NCI-H2029 (cell line): ENCODE measurements at places on chromosomes 6 and 20.

DNA sequence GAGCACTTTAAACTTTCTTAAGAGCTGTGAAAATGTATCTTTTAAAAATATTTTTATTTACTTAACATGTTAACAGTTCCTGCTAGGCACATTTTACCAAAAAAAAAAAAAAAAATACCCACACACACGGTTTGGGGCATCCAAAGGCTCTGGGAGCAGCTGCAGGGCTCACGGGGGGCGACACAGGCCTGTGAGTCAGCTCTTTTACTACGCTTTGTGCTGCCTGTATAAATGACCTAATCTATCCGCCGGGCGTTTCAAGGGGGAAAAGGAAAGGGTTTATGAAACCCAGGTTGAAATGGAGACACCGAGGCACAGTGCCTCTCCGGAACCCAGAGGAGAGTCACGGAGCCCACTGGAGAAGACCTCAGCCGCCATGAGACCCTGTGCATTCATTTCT lies 40.4 kb downstream of the DLL1 start:
- no peak for DNase-seq

DNA sequence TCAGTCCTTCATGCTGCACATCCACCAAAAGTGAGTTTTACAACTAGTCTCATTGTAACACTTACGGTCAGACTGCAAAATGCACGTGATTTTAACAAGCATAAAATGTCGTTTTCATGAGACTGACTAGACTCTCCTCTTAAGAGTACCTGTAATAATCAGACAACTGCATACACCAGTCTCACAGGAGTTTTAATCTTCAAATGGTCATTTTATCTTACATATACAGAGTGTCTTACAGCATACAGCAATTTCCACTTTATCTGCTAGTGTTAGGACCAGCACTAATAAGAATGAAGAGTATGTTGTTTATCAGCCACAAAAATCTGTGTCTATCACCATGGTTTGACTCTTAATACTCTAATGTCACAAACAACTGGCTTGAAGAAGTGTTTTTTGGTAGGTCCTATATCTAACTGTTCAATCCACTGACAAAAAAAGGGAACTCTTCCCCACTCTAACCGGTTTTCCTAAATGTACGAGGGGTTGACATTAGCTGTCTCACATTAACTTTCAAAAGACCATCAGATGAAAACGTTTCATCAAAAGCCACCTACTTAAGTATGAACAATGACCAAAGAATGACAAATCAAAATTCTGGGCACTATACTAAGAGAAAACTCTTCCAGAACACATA lies 1.5 kb upstream of the ASF1A start:
- DNase-seq, result no peak

DNA sequence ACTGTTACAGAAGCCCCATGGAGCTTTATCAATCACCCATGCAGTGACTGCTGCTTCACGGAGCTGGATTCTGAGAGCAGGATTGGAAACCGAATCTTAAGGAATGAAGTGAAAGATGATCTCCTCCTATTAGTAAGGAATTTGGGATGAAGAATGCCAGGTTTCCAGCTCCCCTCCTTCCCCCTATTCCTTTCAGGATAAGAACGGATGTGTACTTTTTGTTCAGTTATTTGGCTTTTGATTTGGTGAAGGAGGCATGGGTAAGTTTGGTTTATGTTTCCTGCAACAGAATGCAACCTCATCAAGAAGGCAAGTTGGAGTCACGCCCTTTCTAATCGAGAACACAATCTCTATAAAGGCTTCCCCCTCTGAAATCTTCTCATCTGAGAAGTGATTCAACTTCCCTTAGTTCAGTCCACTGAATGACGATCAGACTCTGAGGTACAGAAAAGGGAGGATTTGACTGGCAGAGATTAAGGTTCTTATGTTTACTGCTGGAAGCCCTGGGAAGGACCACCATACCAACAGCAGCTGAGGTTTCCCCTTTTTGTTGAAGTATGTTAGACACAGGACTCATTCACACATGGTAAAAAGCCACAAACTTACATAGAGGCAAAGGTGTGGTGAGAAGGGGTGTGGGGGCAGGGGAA lies 5.5 kb downstream of the ELMO2 start:
- no peak for DNase-seq

DNA sequence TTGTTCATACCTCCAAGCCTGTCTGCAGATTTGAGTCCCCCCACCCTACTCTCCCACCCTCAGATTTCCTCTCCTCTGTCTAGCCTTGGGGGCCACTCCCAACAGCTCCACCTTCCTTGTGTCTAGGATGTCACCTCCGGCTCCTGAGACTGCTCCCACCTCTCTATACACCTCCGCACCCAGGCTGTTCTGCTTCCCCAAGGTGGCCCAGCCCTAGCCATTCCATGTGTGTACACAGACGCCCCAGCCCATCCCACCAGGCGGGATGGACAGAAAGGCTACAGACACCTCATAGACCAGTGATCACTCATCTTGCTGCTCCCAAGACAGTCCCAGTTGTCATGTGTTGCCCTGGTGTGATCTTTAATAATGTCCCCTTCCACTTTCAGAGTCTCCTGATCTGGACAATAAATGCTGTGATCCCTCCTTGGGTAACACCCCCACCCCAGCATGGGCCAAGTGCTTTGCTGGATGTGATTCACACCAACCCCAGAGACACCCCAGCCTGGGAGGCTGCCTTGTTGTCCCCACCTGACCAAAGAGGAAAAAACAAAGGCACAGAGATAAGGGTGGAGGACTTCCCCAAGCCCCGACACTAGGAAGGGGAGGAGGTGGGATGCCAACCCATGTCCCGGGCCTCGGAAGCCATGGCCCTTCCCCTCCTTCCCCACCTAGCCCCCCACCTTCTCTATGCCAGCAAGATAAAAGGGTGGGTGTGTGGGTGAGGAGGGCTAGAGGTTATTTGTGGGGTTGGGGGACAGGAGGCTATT lies 36.1 kb downstream of the MDFI start:
- DNase-seq, result no peak

DNA sequence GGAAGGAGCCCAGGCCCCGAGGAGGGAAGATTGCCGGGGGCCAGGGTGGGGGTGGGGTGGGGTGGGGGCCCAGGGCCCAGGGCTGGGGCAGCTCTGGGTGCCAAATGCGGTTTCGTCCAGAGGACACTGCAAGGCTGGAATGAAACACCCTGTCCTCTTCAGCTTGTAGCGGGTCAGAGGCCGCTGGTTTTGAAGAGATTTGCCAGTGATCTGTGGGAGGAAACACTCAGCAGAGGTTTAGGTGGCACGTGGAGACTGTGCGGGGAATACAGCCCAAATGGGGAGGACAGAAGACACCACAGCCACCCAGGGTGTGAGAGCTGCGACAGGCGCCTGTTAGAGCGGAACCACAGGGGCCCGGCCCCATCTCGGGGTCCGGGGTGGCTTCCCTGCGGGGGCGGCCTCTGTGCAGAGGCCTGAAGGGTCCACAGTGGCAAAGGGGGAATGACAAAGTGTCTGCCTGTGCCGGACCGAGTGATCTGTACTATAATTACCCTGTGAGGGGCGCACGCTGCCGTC lies 29.2 kb downstream of the FRMD1 start:
- DNase-seq, result no peak

GRCh38 chr20:14507711-14508110 lies 170.3 kb upstream of the FLRT3 start:
- DNase-seq, result no peak

GRCh38 chr20:58790454-58790853 lies 60.2 kb downstream of the GNAS-AS1 start:
- no peak for DNase-seq

GRCh38 chr6:43984442-43985321 lies 142.6 kb downstream of the MRPL14 start:
- no peak for DNase-seq

GRCh38 chr6:99424761-99425646 lies at the start of gene PNISR:
Gene PNISR (minus strand): TSS chr6:99425308. CDS start chr6:99414659, 10,649 bp downstream.
- DNase-seq, result peak; percentile 98

- DNase-seq, result peak; percentile 77
Measured at GRCh38 chr20:59830665-59831023, 102.8 kb downstream of the SYCP2 start.

DNA sequence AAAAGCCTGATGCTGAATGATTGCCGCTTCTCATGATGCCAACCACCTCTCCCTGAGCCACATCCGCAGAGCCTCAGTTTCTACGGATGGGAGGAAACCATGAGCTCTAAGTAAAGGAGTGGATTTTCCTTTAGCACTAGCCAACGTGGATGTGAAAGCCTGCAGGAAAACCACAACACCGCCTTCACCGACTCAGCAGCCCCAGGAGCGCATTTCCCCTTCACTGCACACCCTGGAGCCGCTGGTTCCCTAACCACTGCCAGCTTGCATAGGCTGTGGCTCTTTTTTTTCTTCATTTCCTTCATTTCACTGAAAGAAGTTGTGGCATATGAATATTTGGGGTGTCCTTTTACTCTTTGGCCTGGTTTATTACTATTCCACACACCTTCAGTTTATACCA lies 50.5 kb upstream of the SSTR4 start:
- DNase-seq, result no peak

DNA sequence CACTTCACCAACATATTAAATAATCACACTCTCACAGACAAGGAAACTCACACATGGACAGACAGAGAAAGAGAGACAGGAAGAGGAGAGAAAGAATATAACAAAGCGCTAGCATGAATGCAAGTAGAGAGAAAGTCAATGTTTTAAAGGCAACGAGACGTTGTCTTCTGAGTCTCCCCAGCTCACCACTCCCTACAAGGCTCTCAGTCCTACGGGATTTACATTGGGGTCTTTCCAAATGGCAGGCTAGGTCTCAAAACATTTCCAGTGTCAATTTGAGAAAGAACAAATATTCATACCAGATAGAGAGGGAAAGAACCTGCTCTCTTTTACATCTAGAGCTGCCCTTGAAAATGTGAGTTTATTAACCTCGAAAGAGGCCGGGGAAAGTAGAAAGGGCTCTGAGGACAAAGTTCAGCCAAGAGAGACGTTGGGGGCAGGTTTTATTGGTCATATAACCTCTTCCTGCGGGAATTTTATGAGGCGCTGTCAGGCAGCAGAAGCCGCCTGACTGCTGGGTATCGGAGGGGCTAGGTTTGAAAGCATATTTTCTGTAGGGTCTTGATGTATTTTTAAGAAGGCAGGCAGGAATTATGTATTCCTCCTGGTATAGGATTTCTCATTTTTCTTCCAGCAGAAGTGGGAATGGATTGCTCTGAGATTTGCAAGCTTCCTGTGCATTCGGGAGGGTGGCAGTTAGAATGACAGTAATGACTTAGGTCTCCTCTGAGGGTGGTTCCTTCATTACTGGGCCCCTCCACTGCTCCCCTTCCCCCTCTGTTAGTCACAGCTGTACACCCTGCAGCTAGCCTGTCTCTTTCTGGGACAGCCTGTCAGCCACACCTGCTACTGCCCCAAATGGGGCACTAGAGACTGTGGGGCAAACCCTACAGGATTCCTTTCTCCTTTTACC lies 34.4 kb upstream of the KIF16B start:
- no peak for DNase-seq

GRCh38 chr20:56657879-56658278 lies 28.8 kb downstream of the TFAP2C start:
- DNase-seq, result no peak

- DNase-seq, result no peak
Measured at GRCh38 chr6:56814802-56815201, 140.1 kb upstream of the BEND6 start.

DNA sequence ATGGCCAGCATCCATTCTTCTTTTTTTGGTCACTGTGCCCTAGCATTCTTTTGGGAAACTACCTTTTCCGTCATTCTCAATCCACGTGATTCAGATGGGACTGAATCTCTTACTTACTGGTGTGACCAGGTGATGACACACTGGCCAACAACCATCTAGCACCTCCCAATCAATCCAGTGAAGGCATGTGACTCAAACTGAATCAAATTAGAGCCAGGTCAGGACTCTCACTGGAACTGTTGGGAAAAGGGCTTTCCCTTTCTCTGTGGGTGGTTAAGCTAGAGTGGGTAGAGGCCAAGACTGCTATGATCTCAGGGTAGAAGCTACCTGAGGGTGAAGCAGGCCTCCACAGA lies 36.2 kb upstream of the ZMYND8 start:
- DNase-seq, result no peak

- DNase-seq, result no peak
Measured at GRCh38 chr6:135281227-135281626, 100.1 kb downstream of the MYB start.

DNA sequence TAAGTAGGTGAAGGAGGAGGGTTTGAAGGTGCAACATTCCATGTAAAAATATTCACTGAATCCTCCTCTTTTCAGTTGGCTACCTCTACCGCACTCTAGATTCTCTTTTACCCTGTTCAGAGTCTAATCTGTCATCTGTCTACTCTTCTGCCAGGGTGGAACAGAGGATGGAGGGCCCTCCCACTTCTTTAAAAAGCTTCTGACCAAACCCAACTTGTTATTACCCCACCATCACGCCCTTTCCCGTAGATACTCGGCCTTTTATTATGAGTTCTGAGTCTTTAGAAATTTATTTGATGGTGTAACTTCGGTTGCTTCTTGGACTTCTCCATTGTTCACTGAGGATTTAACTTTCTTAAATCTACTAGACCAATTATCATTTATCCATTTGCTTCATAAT lies 11.7 kb downstream of the STX11 start:
- DNase-seq, result no peak

- DNase-seq, result no peak
Measured at GRCh38 chr6:168219804-168220203, 99.8 kb downstream of the DACT2 start.

DNA sequence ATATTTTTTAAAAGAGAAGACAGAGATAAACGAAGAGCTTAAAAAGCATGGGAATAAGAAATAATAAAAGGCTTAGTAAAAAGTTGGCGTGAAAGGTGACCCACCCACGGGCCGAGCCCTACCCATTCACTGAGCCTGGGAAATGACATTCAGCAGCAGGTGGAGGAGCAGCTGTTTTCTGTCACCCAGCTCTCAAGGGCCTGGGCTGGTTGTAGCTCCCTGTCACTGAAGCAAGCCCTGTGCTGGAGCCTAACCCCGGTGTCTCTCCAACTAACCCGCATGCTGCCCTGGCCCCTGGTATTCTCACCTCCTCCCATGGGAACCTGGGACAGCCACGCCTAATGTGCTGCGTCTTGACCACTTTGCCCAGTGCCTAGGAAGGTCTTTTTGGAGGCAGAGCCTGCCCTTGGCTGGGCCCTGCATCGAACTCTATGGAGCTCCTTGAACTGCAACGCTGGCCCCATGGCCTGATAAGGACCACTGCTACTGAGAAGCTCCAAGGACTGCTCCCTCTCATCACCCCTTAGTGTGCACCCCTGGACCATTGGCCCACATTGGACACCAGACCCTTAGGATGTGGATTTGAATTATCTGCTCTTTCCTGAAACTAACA lies 68.8 kb upstream of the IYD start:
- DNase-seq, result no peak

GRCh38 chr6:50369996-50370395 lies 320.3 kb upstream of the DEFB112 start:
- no peak for DNase-seq

DNA sequence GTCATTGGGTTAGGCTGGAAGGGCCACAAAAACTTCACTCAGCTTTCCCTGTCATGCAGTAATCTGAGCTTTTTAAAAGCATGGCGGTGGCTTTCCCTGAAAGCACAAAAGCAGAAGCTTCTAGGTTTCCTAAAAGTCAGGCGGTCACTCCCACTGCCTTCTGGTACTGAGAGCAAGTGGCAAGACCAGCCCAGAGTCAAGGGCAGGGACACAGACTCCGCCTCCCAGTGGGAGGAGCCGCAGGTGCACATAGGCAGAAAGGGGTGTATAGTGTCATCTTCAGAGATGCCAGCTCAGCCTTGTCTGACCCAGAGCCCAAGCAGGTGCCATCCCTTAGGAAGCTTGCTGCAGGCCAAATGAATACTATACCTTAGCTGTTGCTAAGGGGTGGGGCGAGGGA lies 18.0 kb upstream of the PACSIN1 start:
- DNase-seq, result peak; percentile 82

GRCh38 chr6:45129051-45129450 lies 199.1 kb upstream of the RUNX2 start:
- no peak for DNase-seq
